K562 (cell line): ENCODE measurements at places on chromosomes 7 and 10. TPM values are rescaled to one million over a fixed set of nuclear protein-coding genes. Genes with fewer than 3 reads are reported as not detected.

Gene PLA2G12B
- not detected in 2 replicates for total RNA-seq

Gene ZNF438
- 0.91 and 1.2 TPM in 2 replicates for total RNA-seq

Gene RADIL
- 8.1 and 8.6 TPM in 2 replicates for total RNA-seq

- no peak for DNase-seq
Measured at GRCh38 chr7:47142169-47142866, 439.6 kb downstream of the TNS3 start.

DNA sequence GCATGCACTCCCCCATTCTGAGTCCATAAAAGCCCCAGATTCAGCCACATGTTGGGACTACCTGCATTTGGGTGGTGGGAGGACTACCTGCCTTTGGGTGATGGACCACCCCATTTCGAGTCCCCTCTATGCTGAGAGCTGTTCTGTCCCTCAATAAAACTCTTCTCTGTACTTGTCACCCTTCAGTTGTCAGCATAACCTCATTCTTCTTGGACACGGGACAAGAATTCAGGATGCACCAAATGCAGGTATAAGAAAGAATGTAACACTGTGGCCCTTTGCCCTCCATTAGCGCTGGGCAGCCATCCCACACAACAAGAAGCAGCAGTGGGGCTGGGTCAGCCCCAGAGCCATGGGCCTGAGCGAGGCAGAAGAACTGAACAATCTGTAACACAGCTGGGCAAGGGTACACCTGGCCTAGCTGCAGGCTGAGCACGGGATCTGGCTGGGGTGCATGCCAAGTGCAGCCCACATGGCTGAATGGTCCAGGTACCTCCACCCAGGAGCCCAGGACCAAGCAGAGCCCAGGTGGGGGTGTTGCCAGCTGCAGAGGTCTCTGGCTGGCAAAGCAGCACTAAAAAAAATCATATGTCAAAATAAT, 1344.3 kb upstream of the LRRTM3 start:
- DNase-seq, result no peak

GRCh38 chr7:12178317-12178716, 32.8 kb upstream of the TMEM106B start:
- no peak for DNase-seq

Gene AKR1C4
- total RNA-seq, result 0.13 TPM in 1 of 2 replicates, not detected in the other

DNA sequence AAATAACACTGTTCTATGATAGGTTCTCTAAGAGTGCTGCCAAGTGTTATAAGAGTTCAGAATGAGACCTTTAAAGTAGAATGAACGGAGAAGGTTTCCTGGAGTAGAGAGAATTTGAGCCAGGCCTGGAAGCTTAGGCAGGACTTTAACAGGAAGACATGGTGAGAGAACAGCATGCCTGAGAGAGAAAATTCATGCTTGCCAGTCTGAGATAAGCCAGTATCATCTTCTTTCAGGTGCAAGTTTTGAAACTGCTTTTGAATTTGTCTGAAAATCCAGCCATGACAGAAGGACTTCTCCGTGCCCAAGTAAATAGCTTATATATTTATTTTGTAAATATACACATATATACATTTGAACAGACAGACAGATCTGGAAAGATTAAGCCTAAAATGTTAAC, 22.1 kb downstream of the ARMC10 start:
- no peak for DNase-seq

GRCh38 chr7:105473163-105473562, 48.9 kb downstream of the PUS7 start:
- DNase-seq, result no peak
